ENCODE measurements at places on chromosomes 3 and 15.

GRCh38 chr3:84140631-84141030 lies 818.2 kb upstream of the CADM2 start:
- DNase-seq: no peak

DNA sequence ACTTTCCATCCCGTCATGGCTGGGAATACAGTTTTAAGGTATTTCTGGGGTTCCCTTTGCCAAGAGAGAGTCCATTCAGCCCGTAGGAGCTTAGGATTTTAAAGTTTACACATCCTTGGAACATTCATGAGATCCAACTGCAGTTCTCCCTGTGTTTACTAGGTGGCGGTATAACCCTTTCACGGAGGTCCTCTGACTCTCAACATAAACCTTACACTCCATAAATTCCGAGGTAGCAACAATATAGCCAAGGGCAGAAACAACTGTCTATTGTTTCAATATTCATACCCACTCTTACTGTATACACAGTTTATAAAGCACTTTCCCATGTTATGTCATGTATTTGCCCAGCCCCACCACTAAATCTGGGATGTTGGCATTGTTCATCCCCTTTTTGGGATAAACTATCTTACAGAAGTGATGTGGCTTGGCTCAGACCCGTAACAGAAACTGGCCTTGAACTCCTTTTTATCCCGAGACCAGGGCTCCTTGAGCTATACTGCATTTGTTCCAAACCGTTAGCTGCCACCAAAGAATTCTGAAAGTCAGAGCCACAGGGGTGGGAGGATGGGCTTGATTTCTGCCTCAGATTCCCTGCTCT lies 69.2 kb upstream of the COL6A5 start:
- peak; percentile 40 for DNase-seq

DNA sequence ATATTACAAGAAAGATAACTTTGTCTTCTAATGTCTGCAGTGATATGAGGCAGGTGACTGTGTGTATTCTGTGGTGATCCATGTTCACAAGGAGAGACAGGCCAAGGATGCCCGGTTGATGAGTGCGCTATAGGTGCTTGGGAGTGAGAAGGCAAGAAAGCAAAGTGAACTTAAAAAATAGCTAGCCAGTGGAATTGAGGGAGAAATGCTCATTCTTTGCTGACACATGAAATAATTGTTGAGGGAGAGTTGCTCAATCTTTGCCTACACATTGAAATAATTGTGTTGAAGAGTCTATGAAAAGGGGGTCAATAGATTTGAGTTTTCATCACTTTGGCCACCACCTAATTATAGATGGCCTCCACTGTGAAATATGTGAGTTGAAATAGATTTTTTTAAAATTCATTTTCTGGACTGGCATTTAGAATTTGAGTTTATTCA lies 156.3 kb downstream of the LPP start:
- no peak for DNase-seq

DNA sequence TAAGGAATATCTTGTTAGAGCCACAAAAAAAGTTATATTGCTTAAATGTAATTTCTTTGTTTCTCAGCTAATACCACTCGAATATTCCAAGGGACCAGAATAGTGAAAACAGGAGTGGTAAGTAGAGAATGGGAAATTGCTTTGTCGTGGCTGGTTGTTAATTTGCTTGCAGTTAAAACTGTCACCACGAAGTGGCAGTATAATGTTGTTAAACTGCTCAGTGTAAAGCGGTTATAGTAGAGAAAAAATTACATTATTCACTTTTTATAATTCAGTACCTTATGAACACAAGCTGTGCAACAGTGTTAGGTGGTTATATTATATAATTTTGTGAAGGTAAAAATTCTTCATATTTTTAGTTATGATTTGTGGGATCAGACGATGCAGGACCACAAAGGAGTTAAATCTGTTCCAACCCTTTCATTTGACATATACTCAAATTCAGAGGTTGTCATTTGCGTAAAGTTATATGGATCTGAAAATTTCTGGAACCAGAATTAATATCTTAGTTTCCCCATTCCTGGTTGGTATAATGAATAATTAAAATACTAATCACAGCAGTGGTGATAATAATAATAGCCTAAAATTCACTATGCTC lies 171.8 kb downstream of the FEZF2 start:
- peak; percentile 25 for DNase-seq

DNA sequence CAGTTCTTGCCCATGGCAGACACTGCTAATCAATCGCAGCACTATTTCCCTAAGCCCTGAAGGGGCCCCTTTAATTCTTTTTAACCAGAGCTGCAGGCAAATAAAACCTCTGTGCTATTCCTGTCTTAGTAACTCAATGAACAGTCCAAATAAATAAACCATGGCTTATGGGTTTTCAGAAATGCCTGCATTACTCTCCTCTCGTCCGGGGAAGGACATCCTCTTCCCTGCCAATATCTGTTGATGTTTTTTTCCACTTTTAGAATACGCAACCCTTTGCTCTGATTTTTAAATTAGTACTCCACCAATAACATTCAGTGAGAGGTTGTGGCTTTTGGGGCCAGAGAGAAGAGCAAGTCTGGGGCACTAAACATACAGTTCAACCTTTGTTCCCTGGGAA lies 35.2 kb upstream of the PRICKLE2 start:
- DNase-seq: no peak

- DNase-seq: no peak
Observed at GRCh38 chr15:67043939-67044771, 21.2 kb upstream of the SMAD3 start.

- no peak for DNase-seq
Observed at GRCh38 chr3:194828116-194828515, 142.4 kb downstream of the FAM43A start.

- no peak for DNase-seq
Observed at GRCh38 chr3:139477710-139478640, 1.7 kb upstream of the RBP2 start.

DNA sequence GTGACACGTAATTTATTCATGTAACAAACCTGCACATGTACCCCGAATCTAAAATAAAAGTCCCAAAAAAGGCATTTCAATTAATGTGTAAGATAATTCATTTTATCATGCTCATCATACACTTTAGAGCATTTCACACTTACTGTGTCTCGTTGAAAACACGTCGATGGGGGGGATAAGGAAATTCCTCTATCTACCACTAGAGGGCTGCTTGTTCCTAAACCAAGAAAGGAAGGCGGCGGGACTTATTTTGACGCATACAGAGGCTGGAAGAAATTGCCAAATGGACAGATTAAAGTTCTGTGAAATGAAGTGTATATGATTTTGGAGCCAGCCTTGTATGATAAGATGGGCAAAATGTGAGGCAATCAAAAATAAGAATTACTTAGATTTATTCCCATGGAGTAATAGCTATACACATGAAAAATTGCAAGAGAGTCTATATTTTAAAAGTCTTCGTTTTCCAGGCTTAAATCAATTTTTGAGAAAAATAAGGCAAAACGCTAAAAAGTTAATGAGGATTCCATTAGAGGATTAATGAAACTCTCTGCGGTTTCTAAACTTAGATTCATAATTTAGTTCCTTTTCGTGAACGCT lies 346.8 kb downstream of the CNTN3 start:
- peak; percentile 48 for DNase-seq

DNA sequence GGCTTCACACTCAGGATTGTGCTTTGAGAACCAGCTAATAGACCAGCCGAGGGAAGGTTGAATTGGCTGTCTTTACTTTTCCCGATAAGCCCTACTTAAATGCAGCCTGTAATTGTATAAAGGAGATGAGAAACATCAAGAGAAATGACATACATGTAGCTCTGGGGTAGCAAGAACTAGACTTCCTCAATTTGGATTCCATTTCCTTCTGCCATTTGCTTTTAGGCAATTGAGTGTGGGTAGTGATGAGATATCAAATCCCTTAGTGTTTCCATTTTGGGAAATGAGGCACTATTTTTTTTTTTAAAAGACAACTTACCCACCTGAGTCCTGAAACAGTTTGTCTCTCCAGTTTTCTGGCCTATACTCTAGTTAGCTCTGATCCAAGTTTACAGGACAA lies 2.2 kb downstream of the INAFM2 start:
- no peak for DNase-seq

GRCh38 chr3:59775106-59775505 lies 725.3 kb upstream of the CFAP20DC start:
- no peak for DNase-seq

- no peak for DNase-seq
Observed at GRCh38 chr3:143603774-143604173, 244.5 kb downstream of the SLC9A9 start.

GRCh38 chr3:54866251-54866650 lies 61.6 kb downstream of the LRTM1 start:
- DNase-seq: no peak

DNA sequence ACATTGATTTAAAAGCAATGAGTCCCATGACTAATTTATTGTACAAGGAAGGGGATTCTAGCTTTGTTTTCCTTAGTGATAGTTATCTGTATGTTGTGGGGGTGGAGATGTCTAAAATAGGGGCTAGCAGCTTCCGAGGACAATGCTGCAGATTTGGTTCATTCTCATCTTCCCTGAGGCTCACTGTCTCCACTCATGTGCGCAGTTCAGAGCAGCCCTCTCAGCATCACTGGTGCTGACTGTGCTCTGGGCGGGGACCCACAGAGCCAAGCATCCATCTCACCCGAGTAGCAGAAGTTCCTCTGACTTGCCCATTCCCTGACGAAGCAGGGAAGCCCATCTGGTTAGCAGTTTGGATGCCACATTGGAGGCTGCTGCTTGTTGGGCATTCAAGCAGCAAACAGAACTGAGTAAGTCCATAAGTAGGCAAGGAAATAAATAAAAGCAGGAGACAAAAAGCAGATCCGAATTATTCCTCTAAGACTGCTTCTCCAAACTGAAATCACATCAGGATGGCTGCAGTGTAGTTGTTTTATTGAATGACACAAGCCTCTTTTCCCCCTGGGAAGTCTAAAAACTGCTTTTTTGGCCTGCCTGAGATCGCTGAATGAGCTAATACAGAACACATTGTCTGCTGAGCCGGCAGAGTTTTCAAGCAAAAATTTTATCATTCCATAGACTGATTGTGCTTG lies 27.5 kb downstream of the RARB start:
- peak; percentile 46 for DNase-seq

DNA sequence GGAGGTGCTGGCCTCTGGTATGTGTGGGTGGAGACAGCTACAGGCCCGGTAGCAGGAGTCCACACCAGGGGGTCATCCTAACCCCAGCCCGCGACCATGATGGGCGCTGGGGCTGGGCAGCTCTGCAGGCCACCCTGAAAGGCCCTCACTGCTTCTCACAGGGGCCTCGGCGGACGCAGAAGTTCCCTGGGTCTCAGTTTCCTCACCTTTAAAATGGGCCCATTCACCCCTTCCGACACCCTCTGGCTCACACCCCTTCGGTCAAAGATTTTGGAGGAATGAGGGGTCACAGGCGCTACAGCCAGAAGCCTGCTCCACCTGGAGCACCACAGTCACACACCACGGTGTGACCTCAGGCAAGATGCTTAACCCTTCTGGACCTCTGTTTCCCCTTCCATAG lies 8.0 kb downstream of the PLXND1 start:
- DNase-seq: no peak

DNA sequence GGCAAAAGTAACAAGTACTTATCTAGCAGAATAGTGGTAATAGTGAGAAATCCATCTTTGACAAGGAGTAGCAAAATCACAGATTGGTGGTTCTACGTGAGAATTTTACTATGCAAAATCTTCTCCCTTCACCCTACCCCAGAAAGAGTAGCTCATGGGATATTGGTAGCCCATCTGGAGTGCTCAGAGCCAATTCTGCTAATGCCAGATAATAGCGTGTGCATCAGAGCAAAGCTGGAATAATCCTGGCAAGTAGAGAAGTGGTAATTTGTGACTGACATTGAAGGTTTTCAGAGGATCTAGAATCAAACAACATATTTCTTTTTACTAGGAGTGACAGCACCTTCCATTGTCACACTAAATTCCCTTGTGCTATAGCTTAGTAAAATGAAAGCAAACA lies 192.9 kb downstream of the ZBBX start:
- DNase-seq: no peak

- DNase-seq: no peak
Observed at GRCh38 chr3:171257251-171258203, 202.7 kb downstream of the TNIK start.

DNA sequence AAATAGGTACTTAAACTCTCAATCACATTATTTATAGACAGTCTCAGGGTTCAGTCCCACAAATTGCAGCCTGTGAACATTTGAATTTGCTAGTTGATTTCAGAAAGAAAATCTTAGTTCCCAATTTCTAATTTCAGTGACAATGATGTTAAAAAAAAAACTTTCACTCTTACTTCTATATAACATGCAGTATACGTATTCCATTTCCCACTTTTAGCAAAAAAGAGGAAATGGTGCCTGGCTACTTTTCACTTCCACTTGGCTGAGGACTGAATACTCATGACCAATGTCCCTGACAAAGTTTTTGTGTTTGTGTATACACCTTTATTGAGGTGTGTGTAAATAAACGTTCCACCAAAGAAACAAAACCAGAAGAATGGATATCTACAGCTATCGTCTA lies 32.1 kb upstream of the XCR1 start:
- DNase-seq: no peak

DNA sequence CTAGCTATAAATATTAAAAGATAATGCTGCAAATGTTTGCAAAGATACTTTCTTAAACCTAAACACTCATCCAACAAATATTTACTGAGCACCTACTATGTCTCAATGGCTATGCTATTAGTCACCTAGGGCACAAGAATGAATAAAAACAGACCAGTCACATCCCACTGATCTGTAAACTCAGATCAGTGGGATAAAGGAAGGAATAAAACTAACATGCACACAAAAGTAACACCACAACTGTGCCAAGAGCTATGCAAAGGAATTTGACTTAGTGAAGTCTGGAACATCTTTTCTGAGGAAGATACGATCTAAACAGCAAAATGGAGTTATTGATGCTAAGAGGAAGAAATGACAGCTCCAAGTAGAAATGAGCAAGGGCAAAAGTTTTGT lies 56.6 kb downstream of the CBLB start:
- no peak for DNase-seq

- DNase-seq: no peak
Observed at GRCh38 chr3:78647726-78648125, 1120.1 kb downstream of the ROBO1 start.

Measured in BE2C (cell line).